ENCODE measurements at places on chromosomes 16 and 17. TPM values are rescaled to one million over a fixed set of nuclear protein-coding genes. Genes with fewer than 3 reads are reported as not detected.

The FZD2 gene
- 1.1 TPM for polyA plus RNA-seq

The ARL5C gene
- not detected for polyA plus RNA-seq

DNA sequence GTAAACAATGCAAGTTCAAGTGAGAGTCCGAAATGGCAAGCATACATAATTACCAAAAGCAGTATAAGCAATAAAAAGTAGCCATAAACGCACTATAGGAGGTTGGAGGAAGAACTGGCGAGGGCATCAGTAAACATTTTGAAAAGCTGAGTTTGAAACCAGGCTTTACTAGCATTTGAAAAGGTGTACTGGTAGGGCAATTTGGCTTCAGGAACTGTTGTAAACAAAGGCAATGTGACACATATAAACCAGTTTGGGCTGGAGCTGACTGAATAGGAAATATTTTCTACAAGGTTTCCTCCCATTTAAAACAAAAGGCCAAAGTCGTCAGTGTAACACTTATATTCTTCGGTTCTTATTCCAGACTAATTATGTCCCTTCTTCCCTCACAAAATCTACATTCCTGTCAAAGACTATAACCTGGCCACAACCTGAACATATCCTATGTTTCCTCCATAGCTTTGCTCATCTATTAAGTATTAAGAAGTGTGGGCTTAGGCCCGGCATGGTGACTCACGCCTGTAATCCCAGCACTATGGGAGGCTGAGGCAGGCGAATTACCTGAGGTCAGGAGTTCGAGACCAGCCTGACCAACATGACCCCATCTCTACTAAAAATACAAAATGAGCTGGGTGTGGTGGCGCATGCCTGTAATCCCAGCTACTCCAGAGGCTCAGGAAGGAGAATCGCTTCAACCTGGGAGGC lies 7.8 kb downstream of the CBX1 start:
- no peak for DNase-seq

DNA sequence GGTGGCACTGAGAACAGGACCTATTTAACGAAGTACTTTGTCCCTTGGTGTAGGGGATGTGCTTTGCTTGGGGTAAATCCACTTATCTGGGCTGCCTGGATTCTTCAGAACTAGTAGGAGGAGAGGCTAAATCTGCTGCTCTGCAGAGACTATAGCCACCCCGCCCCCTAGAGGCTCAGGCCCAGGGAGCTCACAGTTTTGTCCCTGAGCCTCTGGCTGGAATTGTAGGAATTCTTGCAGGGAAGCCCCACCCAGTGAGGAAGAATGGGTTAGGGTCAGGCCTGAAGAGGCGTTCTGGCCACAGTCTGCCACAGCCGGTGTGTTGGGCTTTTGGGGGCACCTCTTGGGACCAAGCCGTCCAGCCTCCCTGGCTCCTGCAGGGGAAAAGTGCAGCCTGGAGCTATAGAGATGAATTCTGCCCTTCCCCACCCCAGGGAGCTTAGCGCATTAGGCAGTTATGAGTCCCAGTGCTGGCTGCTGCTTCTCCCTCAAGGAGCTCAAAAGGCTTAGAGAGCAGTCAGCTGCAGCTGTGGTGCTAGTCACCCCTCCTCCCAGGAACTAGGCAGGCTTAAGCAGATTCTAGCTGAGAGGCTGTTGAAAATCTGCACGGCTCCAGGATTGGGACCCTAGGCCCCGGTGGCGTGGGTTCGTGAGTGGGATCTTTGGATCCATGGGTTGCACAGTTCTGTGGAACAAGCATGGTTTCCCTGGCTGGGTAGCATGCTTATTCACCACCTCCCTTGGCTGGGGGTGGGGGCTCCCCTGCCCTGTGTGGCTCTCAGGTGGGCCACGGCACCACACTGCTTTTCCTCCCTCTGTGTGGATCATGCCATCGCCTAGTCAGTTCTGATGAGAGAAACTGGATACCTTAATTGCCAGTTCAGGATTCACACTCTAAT lies 237.4 kb upstream of the TOM1L1 start:
- no peak for DNase-seq

DNA sequence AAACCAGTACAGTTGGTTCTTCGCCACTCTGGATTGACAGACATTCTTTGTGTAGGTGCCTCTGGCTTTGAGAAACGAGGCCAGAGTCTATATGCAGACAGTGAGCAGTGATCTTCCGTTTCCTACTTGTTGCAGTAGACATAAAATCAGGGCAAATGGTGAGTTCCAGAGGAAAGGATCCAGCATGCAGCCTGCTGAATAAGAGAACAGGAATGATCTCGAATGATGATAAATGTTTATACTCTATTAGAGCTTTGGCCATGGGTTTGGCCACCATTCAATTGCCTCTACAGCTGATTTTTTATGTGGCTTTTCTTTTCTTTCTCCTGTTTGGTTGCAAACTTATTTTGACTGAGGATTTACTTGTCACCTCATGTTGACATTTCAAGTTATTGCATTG lies 286.7 kb downstream of the IRX3 start:
- DNase-seq = no peak

GRCh38 chr16:89370601-89371000 lies 119.8 kb downstream of the ANKRD11 start:
- no peak for DNase-seq

The MYH1 gene
- not detected for polyA plus RNA-seq

DNA sequence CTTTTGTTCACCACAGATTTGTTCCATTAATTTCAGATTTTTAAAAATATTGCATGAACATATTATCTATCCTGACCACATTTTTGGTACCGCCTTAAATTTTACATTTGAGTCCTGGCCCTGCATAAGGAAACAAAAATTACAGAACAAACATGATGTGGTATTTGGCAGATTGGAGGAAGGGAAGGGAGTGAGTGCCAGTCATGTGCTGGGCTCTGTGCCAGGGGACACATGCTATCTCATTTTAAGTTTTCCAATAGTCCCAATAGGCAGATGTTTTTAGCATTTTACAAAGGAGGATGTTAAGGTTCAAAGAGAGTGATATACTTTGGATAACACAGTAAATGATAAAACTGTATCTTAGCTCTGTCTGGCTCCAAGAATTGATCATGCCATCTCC lies 185.1 kb downstream of the CDK5R1 start:
- DNase-seq = no peak

The CD300LG gene
- polyA plus RNA-seq = not detected

The COPZ2 gene
- polyA plus RNA-seq = 1.2 TPM

The ACADVL gene
- polyA plus RNA-seq = 903 TPM

DNA sequence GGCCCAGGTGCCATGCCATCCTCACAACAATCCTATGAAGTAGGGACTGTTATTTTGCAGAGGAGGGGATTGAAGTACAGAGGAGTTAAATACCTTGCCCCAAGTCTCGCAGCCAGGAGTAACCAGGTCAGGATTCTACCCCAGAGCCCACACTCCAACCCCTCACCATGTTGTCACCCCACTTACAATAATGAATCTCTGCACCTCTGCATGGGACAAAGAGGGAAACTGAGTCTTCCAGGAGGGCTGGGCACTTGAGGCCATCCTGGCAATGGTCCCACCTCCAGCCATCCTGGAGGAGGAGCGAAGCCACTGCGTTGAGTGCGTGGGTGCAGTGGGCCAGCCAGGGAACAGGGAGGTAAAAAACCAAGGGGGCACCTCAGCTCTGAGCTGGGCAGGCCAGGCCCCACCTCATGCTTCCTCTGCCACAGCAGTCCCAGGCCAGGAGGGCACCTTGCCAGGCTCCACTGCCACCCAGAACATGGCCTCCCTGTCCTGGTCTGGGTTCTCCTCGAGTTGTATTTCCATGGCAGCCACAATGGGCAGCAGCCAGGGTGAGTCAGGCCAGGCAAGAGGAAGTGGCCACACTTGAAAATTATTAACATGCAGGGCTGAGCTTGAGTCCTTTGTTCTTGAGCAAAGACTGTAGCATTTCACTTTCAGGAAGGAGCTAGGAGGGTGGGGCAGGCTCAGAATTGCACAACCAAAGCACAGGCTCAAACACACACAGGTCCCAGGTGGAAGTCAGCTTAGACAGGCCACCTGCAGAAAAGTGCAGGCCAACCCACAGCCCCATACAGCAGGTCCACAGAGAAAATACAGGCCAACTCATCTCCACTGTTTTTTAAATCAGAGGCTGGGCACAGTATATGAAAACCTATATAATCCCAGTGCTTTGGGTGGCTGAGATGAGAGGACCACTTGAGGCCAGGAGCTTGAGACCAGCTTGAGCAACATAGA lies 52.1 kb downstream of the CUEDC1 start:
- peak; percentile 32 for DNase-seq

GRCh38 chr17:69375229-69375628 lies 39.3 kb upstream of the MAP2K6 start:
- DNase-seq = no peak

DNA sequence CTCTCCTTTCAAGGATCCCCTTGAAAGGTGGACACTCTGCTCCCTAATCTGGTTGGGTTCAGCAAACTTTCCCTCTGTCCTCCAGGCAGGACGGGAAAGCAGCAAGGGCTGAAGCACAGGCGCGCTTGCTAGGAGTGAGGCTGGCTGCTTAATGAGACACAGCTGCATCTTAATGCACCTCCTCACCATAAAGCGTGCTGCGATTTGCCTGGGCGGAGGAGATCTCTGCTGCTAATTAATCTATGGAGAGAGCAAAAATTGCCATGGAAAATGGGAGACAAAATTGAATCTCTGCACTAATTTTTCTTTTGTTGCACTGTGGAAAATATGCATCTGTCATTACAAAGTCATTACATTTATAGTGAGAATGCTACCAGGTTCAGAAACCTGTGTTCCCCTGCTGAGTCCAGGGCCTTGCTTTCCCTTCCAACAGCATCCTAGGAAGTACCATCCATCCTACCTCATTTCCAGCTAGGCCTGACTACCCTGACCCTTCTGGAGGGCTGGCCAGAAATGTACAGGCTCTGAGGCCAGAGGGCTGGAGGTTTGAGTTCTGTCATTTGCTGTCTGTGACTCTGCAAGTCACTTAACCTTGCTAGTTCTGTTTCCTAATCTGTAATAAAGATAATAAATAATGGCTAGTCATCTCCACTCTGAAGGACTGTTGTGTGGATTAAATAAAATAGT lies 43.5 kb upstream of the BCAR1 start:
- no peak for DNase-seq

The JPT1 gene
- polyA plus RNA-seq = 39.7 TPM

The ELOB gene
- polyA plus RNA-seq = 73.1 TPM

The PITPNM3 gene
- 0.31 TPM for polyA plus RNA-seq

GRCh38 chr16:80058214-80058613 lies 457.7 kb upstream of the MAF start:
- no peak for DNase-seq

- DNase-seq = no peak
Measured at GRCh38 chr17:12641084-12641483, 24.6 kb upstream of the MYOCD start.

- peak; percentile 9 for DNase-seq
Measured at GRCh38 chr17:26792486-26792885, 501.4 kb upstream of the WSB1 start.

DNA sequence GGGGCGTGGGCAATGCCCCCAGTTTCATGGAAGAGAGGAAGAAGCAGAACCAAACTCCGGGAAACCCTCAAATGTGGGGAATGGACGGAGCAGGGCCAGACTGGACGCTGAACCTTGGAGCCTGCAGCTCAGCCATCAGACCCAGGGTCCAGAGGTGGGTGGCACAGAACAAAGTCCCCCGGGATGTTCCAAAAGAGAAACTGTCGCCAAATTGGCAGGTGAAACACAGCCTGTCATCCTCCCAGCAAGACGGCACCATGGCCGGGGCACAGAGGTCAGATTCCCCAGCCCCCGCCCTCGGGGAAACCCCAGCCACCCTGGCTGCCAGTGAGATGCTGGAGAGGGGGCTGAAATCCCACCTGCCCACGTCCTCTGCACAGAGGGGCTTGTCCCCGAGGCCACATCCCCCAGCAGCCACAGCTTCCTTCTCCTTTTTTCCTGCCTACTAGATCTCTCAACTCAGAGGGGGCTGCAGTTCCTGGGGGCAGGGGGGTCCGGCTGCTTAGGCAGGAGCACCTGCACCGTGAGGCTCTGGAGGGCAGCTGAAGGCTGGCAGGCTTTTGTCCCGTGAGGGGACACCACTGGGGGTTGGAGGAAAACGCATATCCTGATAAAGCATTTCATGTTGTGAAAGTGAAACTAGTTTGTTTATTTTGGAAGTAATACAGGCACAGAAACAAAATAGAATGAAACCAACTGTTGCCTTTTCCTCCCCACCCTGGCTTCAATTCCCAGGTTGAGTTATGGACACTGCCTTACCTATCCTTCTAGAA lies 1.2 kb upstream of the SECTM1 start:
- peak; percentile 45 for DNase-seq

- DNase-seq = no peak
Measured at GRCh38 chr16:80034469-80034826, 433.9 kb upstream of the MAF start.

- DNase-seq = no peak
Measured at GRCh38 chr17:54972406-54973138, 4.0 kb downstream of the STXBP4 start.

DNA sequence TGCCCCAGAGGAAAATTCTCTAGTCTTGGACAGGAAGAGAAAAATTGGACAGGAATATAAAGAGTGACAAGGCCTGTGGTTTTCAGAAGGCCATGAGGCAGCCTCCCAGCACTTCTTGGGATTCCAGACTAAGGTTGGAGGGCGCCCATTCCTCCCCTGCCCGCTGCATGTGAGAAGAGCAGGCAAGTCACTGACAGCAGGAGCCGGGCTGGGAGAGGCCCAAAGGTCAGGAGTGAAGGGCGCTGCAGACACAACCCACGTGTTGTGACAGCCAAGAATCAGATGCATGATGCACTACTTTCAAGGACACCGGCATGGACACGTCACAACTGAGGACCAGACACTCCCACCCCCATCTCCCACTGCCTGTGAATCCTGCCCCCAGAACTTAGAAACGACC lies 256.7 kb downstream of the CBLN1 start:
- DNase-seq = no peak

DNA sequence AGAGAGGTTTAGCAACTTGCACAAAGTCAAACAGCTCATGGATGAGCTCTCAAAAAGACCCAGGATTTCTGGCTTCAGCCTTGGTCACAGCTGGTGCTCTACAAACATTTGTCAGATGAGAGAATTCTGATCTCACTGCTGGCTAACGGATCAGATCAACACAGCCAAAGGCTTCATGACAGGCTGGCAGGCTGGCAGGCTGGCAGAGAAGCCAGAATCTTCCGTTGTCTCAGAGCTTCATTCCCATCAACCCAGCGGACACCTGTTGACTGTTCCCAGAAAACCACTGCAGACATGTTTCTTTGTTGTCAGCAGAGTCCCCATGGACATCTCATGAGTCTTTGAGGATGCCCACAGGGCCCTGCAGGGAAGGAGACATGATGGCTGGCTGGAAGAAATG lies 303.8 kb upstream of the ASIC2 start:
- DNase-seq = no peak

The SLC38A8 gene
- not detected for polyA plus RNA-seq

DNA sequence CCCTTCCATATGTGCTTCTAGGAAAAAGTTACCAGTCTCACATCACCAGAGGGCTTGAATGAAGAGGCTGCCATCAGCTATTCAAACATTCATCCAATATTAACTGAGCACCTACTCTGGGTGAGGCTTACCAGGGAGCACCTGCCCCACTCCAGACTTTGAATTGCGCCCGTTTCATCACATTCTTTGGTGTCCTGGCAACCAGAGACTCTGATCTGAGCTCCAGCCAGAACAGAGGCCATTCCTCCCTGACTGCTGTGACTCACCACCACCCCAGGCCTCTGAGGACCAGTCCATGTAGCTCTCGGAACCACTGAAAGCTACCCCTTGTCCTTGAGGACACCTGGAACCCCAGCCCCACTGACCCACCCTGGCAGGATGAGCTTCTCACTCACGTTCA lies at the start of gene C16orf96:
TSS of gene C16orf96 (plus strand) at position 229 of the 400 bp plus-strand sequence. CDS start at position 379, 150 bp downstream.
- DNase-seq = no peak

The MT1M gene
- not detected for polyA plus RNA-seq

GRCh38 chr17:38916771-38917170 lies 8.6 kb upstream of the LASP1NB start:
- no peak for DNase-seq

- DNase-seq = no peak
Measured at GRCh38 chr16:747978-748746, 7.4 kb upstream of the CIAO3 start.

The HOXB2 gene
- 9.2 TPM for polyA plus RNA-seq

The DOC2A gene
- not detected for polyA plus RNA-seq
